Fibroblast of gingiva (primary cell): ENCODE measurements at places on chromosomes 7 and 10.

- DNase-seq: no peak
Measured at GRCh38 chr7:47299496-47299895, 282.4 kb downstream of the TNS3 start.

DNA sequence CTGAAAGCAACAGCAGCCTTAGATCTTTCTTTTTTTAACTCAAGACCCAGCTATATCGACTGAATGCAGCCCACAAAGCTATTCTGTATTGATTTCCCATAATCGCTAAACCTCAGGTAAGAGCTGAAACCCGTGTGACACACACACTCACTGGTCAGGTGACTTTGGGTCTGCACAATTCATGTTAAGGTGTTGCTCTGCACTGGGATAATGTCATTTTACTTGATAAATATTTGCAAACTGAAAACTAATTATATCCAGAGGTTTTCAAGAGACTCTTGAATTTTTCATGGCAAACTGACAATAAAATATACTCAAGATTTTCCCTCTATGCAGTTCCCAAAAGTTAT is 33.1 kb downstream of the SCRN1 start:
- no peak for DNase-seq

DNA sequence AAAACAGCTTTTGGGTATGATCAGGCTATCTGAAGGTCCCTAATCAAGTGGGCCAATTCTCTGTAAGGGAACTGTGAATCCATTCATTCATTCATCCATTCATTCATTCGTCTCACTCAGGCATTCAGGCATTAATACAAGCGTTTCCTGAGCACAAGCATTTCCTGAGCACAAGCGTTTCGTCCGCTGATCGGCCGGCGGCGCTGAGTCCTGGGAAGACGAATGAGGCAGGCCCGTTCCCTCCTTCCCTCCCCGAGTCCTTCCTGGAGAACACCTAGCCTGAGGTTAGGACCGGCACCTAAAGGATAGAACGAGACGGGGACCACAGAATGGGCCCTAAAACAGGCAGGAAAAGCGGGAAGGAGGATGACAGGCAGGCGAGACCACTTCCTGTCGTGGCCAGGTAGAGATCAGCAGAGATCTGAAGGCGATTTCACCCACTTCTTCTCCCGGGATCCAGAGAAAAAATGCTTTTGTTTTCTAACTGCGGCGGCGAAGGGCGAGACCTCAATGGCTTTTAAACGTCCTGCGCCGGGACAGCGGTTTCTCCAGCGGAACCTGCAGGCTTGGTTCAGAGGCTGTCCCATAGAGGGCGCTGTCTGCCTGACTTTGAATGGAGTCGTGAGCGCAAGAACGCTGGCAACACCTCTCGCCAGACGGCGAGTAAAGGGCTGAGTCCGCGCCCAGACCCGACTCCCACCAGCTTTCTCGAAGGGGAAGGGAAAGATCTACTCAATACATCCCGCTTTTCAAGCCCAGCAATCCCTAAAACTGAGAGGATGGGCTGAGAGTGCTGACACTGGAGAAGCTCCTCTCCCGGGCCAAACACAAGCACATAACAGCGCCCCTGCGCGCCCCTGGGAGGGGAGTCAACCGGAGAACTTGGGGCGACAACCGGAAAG is 2.9 kb upstream of the HMX3 start:
- DNase-seq: peak; percentile 68

- DNase-seq: no peak
Measured at GRCh38 chr7:118041251-118041878, 142.6 kb upstream of the LSM8 start.

DNA sequence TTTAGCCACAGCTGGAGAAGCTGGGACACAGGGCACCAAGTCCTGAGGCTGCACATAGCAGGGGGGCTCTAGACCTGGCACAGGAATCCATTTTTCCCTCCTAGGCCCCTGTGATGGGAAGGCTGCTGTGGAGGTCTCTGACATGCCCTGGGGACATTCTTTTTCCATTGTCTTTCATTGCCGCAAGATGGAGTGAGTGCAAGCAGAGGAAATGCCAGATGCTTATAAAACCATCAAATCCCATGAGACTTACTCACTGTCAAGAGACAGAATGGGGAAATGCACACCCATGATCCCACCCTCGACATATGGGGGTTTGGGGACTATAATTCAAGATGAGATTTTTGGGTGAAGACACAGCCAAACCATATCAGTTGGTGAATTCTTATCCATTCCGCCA is 94.7 kb upstream of the FERD3L start:
- DNase-seq: no peak

DNA sequence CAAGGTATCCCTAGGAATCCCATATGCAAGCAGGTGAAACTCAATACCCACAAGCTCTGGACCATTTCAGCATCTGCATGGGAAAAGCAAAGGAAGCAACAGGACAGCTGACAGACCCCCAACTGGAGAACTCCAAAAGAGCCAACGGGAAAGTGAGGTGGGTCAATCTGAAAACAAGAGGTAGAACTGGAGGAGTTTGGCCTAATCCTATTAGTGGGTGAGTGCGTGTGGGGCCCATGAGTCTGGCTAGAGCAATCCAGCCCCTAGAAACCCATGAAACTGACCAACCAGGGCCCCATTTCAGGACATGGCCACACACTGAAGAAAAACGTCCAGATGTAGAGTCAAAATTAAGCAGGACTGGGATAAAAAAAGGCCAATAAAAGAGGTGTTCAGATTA is 26.6 kb upstream of the WNT8B start:
- DNase-seq: no peak

GRCh38 chr7:93538061-93538460 is 36.5 kb downstream of the CALCR start:
- no peak for DNase-seq

GRCh38 chr7:131061158-131061557 is 266.5 kb upstream of the MKLN1 start:
- no peak for DNase-seq

- no peak for DNase-seq
Measured at GRCh38 chr7:94922457-94922856, 15.1 kb downstream of the PPP1R9A start.

DNA sequence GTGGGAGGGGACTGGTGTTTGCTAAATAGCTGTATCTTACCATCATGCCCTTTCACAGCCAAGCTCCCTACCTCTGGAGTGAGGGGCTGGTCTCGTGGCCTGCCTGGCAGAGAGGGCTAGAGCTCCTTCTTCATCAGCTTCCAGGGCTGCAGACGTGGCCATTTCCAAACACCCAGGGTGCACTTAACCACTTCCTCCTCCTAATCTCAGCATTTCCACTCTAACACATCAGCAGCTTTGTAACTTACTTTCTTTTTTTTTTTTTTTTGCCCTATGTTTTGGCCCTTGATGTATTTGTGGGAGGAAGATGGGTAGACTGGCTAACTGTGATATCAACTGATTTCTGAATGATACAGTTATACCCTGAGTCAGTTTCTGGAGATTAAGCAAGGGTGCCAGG is 27.4 kb downstream of the LRRC4 start:
- DNase-seq: no peak

- DNase-seq: no peak
Measured at GRCh38 chr7:1552200-1552599, 3.8 kb downstream of the TMEM184A start.

- DNase-seq: no peak
Measured at GRCh38 chr10:60192946-60193345, 196.7 kb downstream of the ANK3 start.

DNA sequence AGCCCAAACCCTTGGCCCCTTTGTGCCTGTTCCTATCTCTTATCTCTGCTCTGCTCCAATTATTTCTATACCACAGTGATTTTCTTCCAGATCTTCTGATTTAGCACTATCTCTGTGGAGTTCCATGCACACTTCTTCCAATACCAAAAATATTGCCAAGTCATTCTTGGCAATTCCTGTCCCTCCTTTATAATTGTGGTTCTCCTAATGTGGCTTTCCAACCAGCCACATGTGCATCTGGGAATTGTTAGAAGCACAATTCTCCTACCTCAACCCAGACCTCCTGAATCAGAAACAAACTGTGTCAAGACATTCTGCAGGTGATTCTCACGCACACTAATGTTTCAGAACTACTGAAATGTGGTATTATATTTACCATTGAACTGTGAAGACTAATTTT is 447.8 kb upstream of the IGFBP3 start:
- DNase-seq: no peak

GRCh38 chr7:151371266-151371665 is 29.7 kb downstream of the NUB1 start:
- DNase-seq: no peak

GRCh38 chr7:132609906-132610520 is 33.7 kb upstream of the PLXNA4 start:
- DNase-seq: no peak

GRCh38 chr7:6376820-6377219 is 70.9 kb downstream of the DAGLB start:
- no peak for DNase-seq

- peak; percentile 71 for DNase-seq
Measured at GRCh38 chr7:79414910-79415309, 38.6 kb downstream of the MAGI2 start.

GRCh38 chr7:111990643-111991042 is 215.6 kb downstream of the DOCK4 start:
- DNase-seq: no peak

DNA sequence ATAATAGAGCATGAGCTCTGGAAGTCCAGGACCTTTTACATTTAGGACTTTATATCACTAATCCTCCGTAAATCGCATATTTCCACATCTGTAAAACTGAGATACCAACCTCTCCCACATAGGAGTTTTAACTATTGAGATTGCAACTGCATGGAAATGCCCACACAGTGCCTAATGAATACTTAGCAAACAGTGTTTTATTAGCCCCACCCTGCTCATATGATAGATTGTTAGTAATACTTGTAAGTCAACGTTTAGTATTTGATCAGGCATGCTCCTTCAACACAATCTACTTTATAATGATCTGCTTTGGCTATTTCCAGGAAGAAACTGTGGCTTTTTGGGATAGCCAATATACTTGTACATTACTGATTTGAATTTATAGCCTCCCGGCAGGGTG is 8.5 kb downstream of the PDZD8 start:
- DNase-seq: no peak

DNA sequence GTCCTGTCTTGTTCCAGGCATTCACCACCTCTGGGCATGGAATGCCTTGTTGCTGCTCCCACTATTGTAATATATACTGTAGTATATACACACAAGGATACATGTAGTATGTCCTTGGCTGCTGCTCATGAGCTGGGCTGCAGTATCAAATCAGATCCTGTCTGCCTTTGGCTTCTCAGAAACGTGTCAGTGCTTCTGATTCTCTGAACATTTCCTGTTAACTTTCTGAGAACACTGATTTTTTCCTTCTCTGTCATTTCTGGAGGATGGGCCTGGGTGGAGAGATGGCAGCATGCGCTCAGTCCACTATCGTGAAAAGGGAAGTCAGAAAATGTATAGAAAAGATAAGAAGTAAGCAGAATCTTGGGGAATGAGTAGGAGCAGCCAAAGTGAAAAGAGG is 12.2 kb downstream of the SFTPA2 start:
- DNase-seq: no peak

- DNase-seq: no peak
Measured at GRCh38 chr10:19812976-19813375, 3.3 kb upstream of the PLXDC2 start.

DNA sequence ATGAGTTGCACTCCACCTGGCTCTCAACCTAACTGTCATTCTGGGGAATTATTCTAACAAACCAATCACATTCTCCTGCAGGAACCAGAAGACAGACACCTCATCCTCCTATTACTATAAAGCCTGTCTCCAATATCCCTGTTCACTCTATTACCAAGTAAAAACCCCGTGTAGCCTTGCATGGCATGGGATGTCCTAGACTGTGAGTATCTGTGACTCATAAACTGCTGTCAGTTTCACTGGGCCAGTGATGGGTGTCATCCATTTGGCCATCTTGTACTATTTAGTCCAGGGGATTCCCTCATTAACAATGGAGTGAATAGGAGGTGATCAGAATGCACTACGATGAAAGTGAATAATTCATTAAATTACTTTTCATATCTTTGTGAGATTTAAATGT is 608.7 kb downstream of the DNAJB9 start:
- no peak for DNase-seq

DNA sequence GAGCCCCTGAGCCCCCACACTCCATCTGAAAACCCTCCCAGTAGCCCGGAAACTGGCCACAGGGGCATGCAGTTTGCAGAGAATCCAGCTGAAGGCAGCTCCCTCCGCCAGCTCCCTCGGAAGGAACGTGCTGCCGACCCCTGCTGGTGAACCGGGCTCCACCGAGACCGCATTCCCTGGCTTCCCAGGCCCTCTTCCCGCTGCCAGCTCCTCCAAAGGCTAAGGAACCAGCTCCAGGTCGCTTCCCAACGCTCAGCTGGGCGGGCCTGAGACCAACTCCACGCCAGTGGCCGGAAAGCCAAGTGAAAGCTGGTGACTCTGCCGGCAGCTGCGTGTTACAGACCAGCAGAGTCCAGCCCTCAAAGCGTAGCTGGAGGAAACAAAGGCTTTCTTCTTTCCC is 35.8 kb downstream of the GPER1 start:
- peak; percentile 90 for DNase-seq

- peak; percentile 95 for DNase-seq
Measured at GRCh38 chr10:63707254-63707910, 186.2 kb downstream of the REEP3 start.

DNA sequence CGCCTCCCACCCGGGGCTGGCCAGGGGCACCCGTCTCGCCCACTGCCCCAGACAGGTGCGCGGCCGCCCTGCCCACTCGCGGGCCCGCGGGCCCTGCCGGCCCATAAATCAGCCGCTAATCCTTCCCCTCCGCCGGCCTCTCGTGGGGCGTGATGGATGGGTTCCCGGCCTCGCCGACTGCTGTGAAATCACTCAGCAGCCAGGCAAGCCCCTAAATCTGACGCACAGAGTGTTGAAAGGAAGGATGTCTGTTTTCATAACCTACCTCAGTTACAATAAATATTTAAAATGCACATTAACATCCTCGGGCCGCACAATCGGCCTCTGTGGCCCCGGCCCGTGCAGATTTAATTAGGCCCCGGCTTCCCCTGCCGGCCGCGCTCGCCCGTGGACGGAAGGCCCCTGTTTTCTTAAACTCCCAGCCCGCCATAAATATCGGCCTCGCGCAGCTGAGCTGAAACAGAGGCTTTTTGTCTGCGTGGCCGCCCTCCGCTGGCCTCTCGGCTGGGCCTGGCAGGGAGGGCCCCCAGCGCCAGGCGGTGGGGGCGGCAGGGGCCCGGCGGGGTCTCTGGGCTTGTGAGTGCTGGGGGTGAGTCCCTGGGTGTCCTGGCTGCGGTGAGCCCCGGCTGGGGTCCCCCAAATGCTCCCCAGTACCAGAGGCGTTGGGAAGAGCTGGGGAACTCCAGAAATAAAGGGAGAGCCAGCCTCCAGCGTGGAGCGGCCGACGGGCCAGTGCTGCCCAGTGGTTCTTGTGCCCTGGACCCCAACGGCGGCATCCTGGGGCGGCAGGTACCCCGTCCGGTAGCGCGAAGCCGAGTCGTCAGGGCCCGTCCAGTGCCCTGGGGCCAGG is 90.7 kb downstream of the UNCX start:
- DNase-seq: no peak

- DNase-seq: no peak
Measured at GRCh38 chr10:99123851-99124250, 111.8 kb downstream of the HPSE2 start.
